ENCODE measurements at places on chromosomes 1 and 21.

GRCh38 chr1:199205740-199206441 lies 567.1 kb downstream of the PTPRC start:
- no peak for DNase-seq

DNA sequence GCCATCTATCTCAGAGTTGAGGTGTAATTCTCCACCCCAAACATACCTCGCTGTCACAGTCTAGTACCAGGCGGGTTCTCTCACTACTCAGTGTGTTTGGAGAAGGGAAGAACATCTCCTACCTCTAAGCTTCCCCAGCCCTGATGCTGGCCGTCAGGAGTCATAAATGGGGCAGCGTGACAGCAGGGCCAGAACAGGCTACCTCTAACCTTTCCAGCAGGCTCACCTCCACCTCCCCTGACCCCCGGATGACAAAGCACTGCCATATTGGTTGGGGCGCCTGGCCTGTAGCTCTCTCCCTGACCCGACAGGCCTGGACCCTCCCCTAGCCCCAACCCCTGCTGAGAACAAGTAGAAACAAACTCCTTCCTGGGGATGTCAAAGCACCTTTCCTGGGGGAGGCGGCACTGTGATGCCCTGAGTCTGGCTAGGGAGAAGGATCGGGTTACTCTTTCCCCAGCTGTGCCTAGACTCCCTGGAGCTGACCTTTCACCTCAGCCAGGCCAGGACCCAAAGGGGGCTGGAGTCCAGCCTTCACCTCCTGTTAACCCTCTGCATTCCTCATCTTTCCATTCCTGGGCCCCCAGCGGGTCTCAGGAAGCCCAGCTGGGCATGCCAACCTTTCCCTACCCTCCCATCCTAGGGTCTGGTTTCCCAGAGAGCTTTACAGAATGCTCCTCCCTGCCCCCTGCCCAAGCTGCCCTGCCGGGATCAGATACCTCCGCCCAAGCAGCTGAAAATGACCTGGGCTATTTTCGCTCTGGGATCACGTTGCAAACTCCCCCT lies 34.2 kb downstream of the AHDC1 start:
- no peak for DNase-seq

DNA sequence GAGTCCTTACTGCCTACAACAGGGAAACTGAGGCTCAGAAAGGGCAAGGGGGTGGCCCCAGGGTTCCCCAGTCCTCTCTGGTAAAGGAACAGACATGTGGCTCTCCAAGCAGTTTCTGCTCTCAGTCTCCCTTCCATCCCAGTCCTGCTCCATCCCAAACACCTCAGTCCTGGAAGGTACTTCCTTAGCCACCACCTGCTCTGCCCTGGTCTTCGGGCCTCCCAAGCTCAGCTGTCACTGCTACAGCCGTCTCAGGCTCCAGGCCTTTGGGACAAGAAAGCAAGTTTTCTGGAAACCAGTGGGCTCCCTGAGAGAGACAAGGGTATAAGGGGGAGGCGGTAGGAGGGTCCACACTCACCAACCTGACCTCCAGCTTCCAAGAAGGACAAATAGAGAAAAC lies 23.1 kb upstream of the ADGRB2 start:
- DNase-seq, result no peak

- DNase-seq, result no peak
Measured at GRCh38 chr1:225847610-225848009, 34.6 kb downstream of the TMEM63A start.

DNA sequence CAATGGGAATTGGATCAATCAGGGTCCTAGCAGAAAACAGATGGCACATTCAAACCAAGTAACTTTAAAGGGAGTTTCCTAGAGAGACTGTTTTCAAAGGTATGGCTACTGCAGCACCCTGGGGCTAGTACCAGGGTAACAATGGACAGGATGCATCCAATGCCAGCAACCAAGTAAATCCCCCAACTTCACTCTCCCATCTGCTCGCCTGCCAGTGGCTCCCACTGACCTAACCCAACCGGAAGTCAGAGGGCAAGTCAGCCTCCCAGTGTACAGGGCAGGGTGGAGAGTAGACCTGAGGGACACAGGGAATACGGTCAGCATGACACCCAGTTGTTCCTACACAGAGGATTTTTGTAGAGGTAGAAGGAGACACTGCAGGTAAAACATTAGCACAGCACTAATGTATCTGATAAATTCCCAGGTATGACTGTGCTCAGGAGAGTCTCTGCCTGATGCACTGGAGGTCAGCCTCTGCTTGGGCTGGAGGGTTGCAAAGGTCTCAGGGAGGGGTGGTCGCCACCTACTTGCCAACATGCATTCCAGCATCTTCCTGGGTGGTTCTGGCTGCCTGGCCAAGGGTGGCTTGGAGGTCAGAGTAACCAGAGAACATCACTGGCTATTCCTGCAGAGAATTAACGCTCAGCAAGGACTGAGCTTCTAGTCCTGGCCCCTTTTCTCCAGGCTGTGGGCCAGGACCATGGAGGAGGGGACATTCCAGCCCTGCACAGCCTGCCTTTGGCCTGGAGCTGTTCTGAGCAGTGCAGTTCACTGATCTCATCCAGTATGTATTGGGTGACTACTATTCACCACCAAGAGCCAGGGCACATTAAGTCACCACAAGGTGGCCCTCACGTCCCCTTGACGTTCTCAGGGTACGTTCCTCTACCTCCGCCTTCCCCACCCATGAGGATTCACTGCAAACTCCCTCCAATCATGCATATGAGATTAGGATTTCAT lies 5.1 kb upstream of the GJA4 start:
- no peak for DNase-seq

DNA sequence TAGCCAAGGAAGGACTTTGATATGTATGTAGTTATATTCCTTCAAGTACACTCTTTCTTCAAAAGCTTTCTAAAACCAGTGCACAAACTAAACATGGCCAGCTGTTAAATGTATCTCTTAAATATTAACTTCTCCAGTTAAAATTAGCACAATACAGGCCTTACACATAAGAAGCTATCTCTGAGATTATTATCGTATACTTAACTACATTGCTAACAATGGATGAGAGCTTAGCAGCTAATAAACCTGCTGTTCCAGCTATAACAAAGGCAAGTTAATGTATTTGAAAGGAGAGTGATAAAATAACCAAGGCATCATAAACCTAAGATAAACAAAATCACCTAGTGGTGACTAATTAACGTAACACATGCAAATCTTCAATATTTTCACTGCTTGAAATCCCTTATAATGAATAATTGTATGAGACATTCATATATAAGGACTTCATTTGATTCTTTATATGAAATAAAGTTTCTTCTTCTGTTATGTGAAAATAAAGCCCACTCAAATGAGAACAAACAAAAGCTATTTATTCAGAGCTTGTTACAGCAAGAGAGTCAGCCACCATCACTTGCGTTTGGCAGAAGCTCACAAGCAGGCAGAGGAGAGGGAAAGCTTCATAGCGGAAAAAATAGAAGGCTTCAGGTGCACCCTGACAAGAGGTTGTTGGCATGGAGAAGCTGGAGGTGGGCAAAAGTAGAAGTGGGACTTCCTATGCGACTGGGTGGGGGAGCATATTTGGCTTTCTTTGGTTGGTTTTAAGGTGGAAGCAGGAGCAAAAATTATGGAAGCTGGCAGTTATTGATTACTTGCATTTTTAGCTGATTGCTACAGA lies 274.1 kb upstream of the CHRM3 start:
- no peak for DNase-seq

- no peak for DNase-seq
Measured at GRCh38 chr1:25927521-25928265, 21.5 kb upstream of the STMN1 start.

DNA sequence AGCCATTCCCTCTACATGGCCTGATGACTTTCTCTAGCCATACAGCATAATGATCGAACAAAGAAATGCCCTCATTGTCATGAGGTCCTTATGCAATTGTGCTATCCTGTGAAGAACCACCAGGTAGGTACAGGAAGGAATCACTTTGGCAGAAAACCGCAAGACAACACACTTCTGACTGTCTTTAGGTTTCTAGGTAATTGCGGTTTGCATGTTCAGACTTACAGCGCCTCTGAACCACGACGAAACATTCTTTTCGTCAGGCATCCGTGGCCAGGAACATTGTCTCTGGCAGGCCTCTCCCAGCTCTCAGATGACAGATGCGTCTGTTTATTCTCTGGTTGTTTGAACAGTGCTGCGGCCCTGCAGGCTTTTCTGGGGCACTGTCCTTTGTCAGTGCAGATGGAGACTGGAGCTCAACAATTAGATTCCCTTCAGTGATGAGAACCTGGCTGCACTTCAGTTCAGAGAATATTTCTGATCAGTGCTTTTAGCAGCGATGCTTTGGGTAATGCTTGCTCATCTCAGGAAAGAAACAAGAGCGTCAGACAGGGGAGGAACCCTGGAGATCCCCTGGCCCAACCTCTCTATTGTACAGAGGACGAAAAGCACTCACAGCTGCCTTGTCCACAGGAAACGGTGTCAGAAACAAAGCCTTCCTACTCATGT lies 63.4 kb downstream of the B3GALT5 start:
- DNase-seq, result no peak

DNA sequence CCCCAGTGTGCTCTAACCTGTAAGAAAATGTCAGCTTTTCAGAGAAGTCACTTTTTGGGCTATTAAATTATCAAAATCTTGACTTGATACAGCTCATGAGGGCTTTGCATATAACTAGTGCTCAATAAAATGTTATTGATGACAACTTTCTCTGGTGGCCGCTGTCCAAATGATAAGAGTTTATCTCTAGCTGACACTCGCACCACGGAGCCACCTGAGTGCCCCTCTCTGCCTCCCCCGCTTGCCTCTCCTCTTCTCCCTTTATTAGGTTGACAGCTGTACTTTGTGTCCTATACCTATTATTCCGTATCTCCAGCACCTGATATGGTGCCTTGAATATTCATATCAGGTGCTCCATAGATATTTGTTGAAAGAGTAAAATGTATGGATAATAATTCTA lies 82.8 kb downstream of the PHTF1 start:
- DNase-seq, result no peak

DNA sequence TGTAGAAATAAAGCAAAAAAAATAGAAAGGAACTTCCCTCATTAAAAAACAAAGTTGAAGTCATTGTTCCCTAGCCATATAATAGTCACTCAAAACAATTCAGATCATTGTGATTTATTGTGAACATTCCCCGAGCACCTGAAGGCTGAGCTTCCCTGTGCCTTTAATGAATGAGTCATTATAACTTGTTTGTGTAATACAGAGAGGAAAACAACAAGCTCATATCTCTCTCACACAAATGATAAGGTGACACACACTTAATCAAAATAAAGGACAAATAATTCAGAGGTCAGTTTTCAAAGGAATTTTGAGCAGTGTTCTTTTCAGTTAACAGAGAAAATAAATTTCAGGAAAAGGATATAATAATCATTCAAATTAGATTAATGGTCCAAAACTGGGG lies 326.2 kb downstream of the DUSP10 start:
- no peak for DNase-seq

DNA sequence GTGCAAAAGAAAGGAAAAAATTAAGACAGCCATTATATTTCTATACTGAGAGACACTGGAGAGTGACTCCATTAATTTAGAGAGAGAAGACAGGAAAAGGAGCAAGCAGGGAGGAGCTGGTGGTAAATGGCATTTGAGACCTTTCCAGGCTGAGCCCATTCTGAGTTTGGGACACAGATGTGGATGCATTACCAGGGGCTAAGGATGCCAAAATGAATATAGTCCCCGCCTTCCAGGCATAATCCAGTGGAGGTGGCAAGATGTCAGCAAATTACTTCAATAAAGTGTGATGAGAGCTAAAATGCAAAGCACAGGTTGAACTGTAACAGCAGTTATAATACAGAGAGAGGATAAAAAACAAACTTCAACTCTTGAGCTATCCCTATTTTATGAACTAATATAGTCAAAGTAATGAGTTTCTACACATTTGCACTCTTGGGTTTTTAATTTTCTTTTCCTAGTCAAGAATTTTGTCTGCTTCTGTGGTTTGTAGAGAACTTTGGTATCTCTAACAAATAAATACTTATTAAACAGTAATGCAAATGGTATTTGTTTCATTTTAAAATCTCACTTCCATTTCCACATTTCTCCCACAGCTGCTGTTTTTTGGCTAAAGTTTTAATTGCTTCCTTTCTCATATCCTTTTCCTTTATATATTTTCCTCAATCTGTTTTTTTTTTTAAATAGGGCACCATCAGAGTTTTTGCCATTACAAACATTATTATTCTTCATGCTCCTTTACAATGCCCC lies 228.2 kb upstream of the KCNK2 start:
- no peak for DNase-seq

DNA sequence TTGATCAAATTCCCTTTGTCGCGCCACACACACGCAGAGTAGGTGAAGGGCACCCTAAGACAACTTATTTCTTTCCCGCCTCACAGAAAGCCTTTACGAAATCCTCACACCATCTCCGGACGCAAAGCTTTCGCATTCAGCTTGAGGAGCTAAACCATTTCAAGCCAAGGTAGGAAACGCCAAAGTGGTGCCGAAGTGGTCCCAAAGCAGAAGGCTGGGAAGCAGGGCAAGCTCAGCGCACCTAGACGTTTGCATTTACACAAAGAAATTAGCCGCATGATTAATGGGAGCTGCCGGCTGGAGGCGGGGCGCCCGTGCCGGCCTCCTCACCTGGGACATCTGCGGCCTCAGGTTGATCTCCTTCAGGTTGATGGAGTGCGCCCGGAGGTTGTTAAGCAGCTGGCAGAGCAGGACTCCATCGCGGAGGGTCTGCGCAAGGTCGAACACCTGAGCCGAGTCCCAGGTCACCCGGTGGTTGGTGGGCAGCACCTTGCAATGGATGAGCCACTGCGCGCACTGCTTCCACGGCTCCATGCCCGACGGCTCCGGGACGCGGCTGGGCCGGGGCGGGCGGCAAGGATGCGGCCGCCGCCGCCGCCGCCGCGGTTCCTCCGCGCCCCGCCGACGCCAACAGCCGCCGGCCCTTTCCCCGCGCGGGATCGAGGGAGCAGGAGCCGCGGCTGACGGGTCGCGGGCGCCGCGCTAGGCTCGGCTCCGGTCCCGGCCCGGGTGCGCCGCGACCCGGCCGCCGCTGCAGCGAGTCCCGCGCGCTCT lies 457 bp downstream of the VAV3 start:
- DNase-seq, result peak; percentile 22

DNA sequence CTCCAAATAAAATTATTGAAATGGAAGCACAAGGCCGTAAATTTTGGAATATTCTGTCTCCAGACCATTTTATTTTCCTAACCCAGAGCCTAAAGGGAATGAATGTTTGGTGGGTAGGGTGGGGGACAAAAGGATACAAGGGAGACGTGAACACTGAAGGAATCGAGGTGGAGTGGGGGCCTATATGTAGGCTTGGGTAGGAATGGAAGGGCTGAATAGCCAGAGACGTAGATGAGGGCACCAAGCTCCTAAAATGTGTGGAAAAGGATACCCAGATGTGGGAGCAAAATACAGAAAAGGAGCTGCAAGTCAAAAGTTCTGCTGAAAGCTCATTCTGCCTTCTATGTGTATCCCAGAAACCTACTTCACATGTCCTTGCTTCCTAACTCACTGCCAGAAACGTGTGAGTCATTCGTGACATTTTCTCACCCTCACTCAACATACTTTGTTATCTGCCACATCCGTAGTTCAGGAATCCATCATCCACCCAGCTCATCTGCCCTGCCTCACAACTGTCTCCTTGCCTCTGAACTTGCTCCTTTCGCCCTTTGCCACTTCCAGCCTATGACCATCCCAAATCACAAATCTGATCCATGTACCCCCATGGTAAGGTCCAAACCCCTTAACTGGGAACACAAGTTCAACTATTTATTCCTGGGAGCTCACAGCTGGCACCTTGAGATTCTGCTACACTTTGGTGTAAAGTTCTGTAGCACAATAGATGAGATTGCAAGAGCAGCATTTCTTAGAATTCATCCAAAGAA lies 84.1 kb upstream of the PRDX6 start:
- no peak for DNase-seq
